ENCODE measurements at places on chromosomes 1 and 21. TPM values are rescaled to one million over a fixed set of nuclear protein-coding genes. Genes with fewer than 3 reads are reported as not detected.

Gene ZNF692
- total RNA-seq = 35.0 TPM

Gene MROH9
- total RNA-seq = under 0.01 TPM

Gene NUDT4B
- total RNA-seq = 11.2 TPM

Gene ASPM
- 108 TPM for total RNA-seq
